ENCODE measurements at places on chromosomes 1 and 21. TPM values are rescaled to one million over a fixed set of nuclear protein-coding genes. Genes with fewer than 3 reads are reported as not detected.

GRCh38 chr1:95393434-95393833 lies 159.4 kb downstream of the RWDD3 start:
- DNase-seq = no peak

- DNase-seq = peak; percentile 86
Measured at GRCh38 chr1:81414488-81415015, 386.2 kb upstream of the ADGRL2 start.

DNA sequence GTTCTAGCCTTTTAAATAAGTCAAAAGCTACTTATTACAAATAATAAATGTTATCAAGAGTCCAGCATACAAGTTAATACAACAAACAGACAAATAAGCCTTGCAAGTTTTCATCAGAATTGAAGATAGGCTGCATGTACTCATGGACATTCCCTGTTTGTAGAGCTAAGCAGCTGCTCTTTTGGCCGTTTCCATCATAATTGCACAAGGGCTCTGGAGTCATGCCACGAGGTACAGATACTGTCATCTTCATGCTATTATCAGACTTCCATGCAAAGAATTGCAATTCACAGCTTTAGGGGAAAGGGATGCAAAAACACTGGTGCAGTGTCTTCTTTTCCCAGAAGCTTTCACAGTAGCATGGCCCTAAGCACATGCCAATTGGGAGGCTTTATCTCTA lies 52.8 kb upstream of the TBX15 start:
- no peak for DNase-seq

DNA sequence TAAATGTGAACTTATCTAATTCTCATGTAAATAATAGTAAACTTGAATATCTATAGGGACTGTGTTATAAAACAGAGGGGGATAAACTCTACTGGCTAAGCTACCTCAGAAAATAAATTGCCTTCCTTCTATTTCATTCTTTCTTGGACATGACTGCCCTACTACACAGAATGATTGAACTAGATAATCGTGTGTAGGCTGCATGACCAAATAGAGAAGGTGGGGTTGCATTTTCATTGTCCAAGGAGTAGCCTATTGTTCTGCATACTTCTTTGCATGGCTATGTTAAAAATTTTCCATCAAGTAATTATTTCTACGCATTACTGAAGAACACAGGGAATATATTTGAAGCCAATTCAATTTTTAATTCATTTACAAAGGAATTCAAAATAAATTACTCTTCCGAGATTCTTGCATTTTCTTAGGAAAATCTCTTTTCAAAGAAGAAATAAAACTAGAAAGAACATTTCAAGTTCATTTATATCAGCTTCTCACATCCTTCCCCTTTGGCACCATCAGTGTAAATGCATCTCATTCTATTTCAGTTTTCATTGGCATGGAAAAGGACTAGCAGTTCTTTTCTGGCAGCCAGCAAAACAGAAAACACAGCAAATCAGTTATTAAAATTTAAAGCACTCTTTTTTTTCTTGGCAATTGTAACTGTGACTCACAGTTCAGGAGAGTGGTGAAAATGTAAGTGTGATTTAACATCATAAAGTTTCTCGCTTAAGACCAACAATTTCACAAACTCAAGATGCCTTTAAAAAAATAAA lies 714.7 kb downstream of the NCAM2 start:
- no peak for DNase-seq

- DNase-seq = no peak
Measured at GRCh38 chr1:175388285-175388684, 195.7 kb upstream of the KIAA0040 start.

GRCh38 chr1:26733982-26734381 lies 38.2 kb downstream of the ARID1A start:
- DNase-seq = no peak

DNA sequence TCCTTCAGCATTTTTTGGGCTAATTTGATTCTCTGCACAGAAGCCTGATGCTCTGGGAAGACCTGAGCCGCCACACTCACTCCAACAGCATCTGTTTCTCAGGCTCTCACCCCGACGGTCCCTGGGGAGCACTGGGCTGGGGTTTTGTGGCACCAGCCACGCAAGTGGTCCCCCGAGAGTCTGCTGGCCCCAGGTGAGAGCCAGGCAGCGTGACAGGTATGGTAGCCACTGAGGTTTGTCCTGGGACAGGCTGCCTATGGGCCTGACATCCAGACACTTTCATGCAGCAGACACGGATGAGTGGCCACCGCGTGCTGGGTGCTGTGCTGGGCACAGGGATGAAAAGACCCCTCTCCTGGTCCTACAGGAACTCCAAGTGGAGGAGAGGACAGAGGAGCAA lies 11.0 kb downstream of the AJAP1 start:
- no peak for DNase-seq

- no peak for DNase-seq
Measured at GRCh38 chr21:26451081-26451740, 121.9 kb downstream of the CYYR1 start.

DNA sequence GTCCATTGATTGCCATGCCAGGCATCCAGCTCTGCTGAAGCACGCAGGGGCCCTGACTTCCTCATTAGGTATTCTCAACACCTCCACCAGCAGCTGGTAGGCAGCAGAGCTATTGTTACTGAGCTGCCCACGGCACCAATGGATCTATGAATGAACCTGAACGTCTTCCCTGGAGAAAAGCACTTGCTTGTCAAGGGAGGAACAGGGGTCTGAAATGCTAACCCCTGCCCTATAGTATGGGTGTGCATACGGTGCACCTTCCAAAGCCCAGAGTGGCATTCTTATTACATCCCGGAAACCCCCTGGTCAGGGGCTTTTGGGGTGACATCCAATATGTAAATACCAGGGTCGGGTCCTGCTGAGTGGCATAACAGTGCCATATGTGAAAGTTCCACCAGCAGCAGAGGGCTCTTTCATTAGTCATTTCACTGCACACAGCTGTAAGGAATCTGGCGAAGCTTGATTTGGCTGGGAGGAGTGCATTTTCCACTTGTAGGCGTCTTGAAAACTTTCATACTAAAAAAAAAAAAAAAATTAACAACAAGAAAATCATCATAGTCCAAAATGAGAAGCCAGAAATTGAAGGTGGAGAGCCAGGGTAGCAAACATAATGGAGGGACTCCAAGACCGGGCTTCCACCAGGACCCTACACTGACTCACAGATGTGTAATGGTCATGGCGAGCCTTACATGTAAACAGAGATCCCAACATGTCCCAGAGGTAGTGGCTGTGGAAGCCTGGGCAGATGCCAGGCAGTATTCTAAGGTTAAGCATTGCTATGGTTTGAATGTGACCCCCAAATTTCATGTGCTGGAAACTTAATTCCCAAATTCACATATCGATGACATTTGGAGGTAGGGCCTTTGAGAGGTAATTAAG lies 58.8 kb upstream of the PRDX6 start:
- DNase-seq = no peak

- no peak for DNase-seq
Measured at GRCh38 chr1:1437033-1437903, 1.8 kb downstream of the VWA1 start.

GRCh38 chr1:38128926-38129453 lies 82.4 kb upstream of the POU3F1 start:
- peak; percentile 50 for DNase-seq

GRCh38 chr1:5967351-5968160 lies 24.7 kb downstream of the NPHP4 start:
- DNase-seq = peak; percentile 89

- no peak for DNase-seq
Measured at GRCh38 chr1:85824066-85824840, 116.0 kb upstream of the ZNHIT6 start.

- DNase-seq = no peak
Measured at GRCh38 chr1:192587386-192588266, 12.1 kb downstream of the RGS1 start.

DNA sequence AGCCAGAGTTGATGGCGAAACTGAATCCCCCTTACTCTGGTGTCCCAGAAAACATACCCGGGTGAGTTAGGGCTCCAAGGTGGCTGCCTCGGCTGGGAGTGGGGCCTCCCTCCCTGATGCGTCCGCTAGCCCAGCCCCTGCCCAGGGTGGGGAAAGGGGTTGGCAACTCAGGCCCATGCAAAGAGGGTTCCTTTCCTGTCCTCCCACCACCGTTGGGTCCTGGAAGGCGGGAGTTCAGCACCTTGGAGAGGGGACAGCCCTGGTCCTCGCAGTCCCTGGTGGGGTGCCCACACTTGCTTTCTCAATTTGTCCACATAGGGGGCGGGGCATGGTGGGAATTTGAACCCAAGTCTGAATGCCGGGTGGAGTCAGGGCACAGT lies 6.1 kb downstream of the SRM start:
- DNase-seq = no peak

DNA sequence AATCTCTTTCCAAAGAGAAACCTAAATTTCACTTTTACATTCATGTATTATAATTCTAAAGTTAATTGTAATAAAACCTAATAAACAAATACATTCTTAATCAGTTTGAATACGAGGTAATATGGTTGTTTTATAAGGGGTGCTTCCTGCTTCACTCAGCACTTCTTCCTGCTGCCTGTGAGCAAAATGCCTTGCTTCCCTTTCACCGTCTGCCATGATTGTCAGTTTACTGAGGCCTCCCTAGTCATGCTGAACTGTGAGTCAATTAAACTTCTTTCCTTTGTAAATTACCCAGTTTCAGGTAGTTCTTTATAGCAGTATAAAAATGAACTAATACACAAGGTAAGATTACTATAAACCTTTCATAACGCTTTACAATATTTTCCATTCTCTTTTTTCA lies 491.1 kb upstream of the LRRC7 start:
- DNase-seq = no peak

DNA sequence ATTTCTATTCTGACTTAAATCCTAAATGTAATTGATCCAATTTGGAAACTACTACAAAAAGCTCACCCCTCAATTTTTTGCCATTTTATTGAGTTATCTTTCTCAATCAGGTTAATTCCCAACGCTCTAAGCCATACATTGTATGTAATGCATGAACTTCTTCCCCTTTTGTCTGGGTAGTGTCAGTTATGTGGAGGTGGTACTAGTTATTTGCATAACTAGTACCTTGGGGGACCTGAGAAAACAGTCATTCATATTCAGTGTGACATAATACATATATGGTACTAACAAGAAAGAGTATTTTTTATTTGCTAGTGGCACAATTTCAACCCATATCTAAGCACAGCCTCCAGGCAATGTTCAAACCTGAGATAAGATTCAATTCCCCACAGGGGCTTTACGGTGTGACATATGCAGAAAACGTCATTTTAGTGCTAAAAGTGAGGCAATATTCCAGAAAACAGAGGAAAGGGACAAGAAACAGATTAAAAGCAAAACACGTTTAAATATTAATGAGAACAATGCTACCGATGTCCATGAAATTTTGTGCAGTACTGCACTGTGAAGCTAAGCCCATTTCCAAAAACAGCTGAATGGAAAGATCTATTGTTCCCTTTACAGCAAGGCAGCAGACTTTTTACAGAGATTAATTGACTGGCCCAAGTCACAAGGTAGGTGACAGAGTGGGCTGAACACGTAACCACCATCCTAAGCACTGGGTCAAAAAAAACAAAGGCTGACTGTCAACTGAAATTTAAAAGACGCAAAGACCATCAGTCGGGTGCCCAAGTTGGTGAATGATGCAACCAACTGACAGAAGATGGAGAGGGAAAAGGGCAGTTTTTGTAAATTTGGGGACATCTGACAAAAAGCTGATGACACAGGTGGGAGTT lies 1.4 kb downstream of the HLCS start:
- no peak for DNase-seq

The BCL2L15 gene
- 0.32 TPM for total RNA-seq

The HHIPL2 gene
- total RNA-seq = 0.38 TPM

The EPS8L3 gene
- total RNA-seq = not detected

The OLFML3 gene
- 43.6 TPM for total RNA-seq

The HHAT gene
- total RNA-seq = 1.5 TPM
